Osteoblast (primary cell): ENCODE measurements at places on chromosomes 7 and 10. TPM values are rescaled to one million over a fixed set of nuclear protein-coding genes. Genes with fewer than 3 reads are reported as not detected.

DNA sequence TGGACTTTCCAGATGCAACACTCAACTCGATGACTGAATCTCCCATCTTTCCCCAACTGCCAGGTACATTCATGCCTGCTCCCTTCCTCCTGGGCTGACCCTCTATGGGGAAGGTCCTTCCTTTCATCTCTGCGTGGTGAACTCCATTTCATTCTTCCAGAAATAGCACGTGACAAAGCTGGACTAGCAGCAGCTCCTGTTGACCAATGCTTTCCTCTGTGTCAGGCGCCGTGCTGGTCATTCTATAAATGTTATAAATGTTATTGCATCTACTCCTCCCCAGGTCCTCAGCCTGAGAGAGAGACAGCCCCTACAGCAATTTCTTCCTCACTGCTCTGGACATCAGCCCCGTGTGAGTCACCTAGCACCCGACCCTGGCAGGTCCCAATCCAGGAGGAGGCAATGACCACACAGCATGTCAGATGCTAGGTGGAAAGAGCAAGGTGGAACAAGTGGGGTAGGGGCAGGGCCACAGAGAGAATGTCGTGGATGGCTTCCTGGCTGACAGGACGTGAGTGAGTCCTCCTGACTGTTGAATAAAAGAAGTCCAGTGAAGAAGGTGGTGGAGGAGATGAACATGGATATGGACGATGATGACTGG is 178.1 kb downstream of the ADAM12 start:
- no peak for DNase-seq

DNA sequence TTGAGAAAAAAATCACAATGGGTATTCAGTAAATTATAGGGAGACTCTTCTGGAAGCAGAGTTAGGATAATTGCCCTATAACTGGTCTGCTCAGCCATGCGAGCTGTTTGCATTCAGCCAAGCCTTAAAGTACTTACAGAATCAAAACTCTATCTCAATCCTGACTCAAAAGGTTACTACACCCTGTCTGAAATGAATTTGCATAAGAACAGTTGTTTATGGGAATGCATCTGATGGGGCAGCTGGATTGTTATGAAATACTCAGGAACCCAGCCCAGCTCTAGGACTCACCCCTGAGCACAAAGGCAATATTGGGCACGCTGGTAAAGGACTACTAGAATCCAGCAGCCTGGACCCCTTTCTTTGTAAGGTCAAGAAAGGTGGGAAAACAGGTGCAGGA is 38.8 kb downstream of the AKR1B15 start:
- no peak for DNase-seq

GRCh38 chr10:62381385-62382102 is 7.4 kb downstream of the ZNF365 start:
- no peak for DNase-seq

- DNase-seq: no peak
Measured at GRCh38 chr10:76869931-76870330, 767.7 kb downstream of the KCNMA1 start.

GRCh38 chr10:13049774-13050420 is 48.4 kb upstream of the CCDC3 start:
- peak; percentile 10 for DNase-seq

Gene TCAF2
- total RNA-seq: 1.8 and 2.5 TPM in 2 replicates

Gene CLDN3
- total RNA-seq: not detected in 2 replicates

DNA sequence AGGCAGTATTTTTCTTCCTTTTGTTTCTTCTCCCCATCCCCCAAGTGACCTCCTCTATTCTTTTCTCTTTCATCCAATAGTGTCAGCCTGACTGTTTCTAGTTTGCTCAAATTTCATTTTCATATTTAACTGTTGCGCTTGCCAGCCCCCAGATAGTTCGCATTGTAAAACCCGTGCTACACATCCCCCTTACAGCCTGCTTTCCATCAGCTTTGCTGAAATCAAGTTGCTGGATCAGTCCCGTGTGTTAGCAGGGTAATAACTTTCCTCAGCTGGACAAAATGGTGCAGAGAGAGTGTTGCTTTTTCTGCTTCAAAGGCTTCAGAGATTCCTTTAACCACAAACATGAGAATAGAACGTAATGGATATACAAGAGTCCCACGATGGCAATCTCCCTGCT is 180.6 kb upstream of the NPVF start:
- DNase-seq: no peak

Gene IL6
- 37.4 and 52.8 TPM in 2 replicates for total RNA-seq

Gene C10orf95
- not detected in 2 replicates for total RNA-seq

Gene GPRIN2
- total RNA-seq: not detected in 2 replicates

DNA sequence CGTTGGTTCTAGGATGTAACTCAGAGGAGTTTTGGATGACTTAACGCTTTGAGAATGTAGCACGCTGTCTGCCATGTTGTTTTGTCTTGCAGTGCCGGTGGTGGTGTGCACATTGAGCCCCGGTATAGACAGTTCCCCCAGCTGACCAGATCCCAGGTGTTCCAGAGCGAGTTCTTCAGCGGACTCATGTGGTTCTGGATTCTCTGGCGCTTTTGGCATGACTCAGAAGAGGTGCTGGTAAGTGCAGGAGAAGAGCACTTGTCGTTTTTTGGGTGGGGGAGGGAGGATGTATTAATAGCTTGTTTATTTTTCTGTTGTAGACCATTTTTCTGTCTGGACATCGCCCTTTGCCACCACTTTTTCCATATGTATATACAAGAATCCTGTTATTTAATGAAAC is 6.3 kb downstream of the NDUFB2 start:
- no peak for DNase-seq

Gene NDUFB2
- 56.5 and 66.3 TPM in 2 replicates for total RNA-seq

GRCh38 chr10:73791871-73792400 is 6.5 kb downstream of the ZSWIM8 start:
- peak; percentile 42 for DNase-seq

DNA sequence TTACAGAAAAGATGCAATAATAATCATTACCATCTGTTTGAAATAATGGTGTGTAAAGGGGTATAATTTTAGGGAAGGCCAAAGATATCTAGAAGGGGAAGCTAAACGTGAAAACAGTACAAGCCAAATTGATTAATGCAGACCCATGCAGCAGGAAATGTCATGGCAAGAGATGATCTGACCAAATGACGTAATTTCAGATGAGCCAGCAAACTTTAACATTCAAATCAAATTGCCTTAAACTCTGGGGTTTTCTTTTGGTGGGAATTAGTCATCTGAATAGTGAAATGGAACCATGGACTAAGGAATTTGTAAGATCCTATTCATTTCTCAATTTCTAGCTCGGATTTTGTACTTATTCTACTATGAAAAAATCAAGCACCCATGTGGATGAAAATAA is 21.4 kb upstream of the SCIN start:
- peak; percentile 81 for DNase-seq

DNA sequence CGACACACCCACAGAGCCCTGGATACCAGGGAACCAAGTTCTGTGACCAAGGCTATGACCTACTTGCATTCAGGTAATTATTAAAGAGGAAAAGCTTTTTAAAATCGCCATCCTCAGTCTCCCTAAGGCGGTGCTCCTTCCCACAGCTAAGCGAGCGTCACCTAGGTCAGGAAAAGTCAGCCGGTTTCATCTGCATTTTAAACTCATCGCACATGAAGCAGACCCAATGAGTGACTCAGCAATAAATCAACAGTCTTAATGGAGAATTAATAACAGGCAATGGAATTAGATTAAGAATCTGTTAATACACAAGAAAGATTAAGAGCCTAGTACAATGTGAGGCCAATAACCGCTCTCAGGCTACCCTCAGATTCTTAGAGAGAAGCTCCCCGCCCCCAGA is 59.2 kb downstream of the HSPA12A start:
- no peak for DNase-seq

DNA sequence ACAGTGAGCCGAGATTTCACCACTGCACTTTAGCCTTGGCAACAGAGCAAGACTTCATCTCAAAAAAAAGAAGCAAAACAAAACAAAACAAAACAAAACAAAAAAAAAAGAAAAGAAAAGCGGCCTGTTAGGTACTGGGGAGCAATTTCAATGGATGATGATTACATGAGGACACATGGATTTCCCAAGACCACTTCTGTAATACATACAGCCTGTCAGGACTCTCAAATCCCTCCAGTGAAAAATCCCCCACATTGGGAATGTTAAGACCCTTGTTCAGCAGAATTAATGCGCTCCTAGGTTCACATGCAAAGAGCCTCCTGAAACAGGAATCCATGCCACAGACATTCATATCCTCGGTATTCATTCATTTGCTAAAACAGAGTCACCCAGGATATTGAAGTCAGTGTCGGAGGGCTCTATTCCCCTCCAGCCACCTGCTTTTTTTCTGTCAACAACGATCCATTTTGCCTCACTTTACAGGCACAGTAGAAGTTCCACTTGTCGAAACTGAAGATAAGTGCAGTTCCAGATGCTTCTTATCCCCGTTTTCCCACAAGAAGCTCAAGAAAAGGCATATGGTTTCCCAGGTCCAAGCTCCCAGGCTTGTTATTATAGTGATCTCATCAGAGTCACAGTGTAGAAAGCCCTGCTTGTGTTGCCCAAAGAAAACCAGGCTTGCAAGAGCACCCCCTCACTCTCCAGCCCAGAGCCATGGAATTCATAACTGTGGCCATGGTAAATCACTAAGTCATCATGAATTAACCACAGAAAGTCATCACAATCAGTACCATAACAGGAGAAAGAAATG is 20.2 kb downstream of the SLC16A12 start:
- DNase-seq: peak; percentile 89

DNA sequence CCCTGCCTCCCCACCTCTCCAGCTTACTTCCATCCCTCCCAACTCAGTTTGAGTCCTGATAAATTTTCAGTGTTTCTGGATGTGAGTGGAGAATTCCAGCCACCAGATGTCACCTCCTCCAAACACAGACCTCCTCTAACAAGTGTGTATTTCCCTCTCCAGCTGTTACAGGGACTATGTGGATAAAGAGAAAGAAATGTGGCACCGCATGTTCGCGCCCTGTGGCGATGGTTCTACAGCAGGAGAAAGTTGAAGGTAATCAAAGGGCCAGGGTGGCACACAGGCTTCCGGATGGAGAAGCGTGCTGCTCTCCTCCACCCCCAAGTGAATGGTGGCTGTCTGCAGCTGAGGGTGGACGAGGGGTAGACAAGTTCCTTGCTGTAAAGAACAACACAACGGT is 14.7 kb downstream of the FKBP6 start:
- peak; percentile 97 for DNase-seq
